ENCODE measurements at places on chromosomes 3 and 15. TPM values are rescaled to one million over a fixed set of nuclear protein-coding genes. Genes with fewer than 3 reads are reported as not detected.
A peak's percentile ranks its signal among the peaks of the same experiment; 100 is the strongest.

DNA sequence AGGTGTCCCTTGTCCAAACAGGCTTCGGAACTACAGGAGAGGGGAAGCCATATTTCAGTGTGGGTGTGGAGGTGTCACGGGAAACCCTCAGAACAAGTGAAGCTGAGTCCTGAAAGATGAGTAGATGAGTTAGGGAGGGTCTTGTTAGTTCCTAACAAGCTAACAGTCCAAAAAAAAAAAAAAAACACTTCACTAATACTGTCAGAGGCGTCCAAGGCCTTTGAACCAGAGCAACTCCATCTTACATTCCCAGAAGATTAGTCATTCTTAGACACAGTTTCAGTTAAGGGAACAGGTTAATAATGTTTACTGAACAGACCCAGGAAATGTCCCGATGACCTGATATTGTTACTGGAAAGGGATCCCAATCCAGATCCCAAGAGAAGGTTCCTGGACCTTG lies 7.0 kb upstream of the ATP8B4 start:
- no peaks in the 10 kb centered on the region for H3K36me3 ChIP-seq
- no peaks in the 10 kb centered on the region for H3K4me1 ChIP-seq
- H3K27ac ChIP-seq, result no peak overlapping the region
- no peaks in the 10 kb centered on the region for H3K27me3 ChIP-seq
- H3K4me3 ChIP-seq, result no peak overlapping the region

Gene POU1F1
- not detected for polyA plus RNA-seq

Gene CISH
- 2.0 TPM for polyA plus RNA-seq

DNA sequence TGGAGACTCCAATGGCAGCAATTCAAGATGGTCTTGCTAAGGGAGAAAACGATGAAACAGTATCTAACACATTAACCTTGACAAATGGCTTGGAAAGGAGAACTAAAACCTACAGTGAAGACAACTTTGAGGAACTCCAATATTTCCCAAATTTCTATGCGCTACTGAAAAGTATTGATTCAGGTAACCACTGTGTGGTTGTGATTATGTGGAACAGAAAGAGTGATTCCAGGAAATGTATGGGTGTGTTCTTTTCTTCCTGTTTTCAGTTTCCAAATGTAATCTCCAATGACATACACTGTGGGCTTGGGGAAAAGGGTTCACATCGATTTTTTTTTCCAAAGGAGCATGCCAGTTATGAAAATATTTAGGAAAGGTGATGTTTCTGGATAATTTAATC lies 10.9 kb downstream of the SCG3 start:
- no peak overlapping the region for H3K4me3 ChIP-seq
- H3K27ac ChIP-seq, result no peak overlapping the region
- peaks cover 9% of the 10 kb centered on the region for H3K36me3 ChIP-seq
- no peak for DNase-seq
- no peaks in the 10 kb centered on the region for H3K4me1 ChIP-seq

- DNase-seq, result no peak
- H3K27ac ChIP-seq, result no peak overlapping the region
- no peaks in the 10 kb centered on the region for H3K27me3 ChIP-seq
- no peaks in the 10 kb centered on the region for H3K36me3 ChIP-seq
- H3K4me3 ChIP-seq, result no peak overlapping the region
- H3K4me1 ChIP-seq, result no peaks in the 10 kb centered on the region
These were observed 18.7 kb upstream of the ANXA2 start for GRCh38 chr15:60416484-60416883.

DNA sequence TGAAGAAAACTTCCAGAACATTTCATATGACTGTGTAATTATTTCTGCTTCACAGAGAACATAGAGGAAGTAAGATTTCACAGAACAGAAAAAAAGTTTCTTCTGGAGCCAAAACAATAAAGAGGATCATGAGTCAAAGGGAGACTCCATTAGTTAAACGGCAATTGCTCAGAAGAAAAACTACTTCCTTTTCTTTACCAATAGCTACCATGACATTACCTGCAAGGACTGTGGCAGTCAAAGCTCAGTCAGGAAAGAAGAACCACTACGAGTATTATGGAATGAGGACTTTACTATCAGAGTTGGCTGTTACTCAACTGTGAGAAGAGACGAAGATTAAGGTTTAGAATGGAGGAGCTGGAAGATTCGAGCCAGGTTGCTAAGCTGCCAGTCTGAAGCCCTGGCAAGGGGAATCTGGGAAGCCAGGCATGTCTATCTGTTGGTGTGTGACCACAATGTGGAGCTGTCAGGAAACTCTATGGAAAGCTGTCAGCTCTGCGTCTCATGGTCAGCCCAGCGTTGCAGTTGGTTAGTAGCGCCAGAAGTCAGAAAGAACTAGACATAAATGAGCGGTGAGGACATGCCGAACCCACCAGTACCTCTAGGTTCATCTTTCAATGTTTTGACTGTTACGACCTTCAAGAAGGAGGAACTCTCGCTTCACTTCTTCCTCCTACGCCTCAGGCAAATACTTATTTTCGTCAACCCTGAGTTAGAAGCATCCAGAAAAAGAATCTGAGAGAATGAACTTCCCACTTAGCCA lies 604.3 kb downstream of the FGF12 start:
- DNase-seq, result no peak
- no peak overlapping the region for H3K27ac ChIP-seq
- no peaks in the 10 kb centered on the region for H3K36me3 ChIP-seq
- H3K4me3 ChIP-seq, result no peak overlapping the region
- H3K4me1 ChIP-seq, result no peaks in the 10 kb centered on the region
- no peaks in the 10 kb centered on the region for H3K27me3 ChIP-seq

- H3K27me3 ChIP-seq, result no peaks in the 10 kb centered on the region
- no peak overlapping the region for H3K27ac ChIP-seq
- no peak for DNase-seq
- H3K4me3 ChIP-seq, result no peak overlapping the region
- H3K4me1 ChIP-seq, result no peaks in the 10 kb centered on the region
These were observed 16.5 kb downstream of the LRIG1 start for GRCh38 chr3:66484106-66484844.

Gene XCR1
- polyA plus RNA-seq, result not detected

Gene PLSCR2
- not detected for polyA plus RNA-seq

Gene SLC28A2
- not detected for polyA plus RNA-seq

Gene EXD1
- 0.02 TPM for polyA plus RNA-seq

- H3K4me3 ChIP-seq, result no peak overlapping the region
- no peak for DNase-seq
- no peaks in the 10 kb centered on the region for H3K27me3 ChIP-seq
- H3K36me3 ChIP-seq, result peaks cover 7% of the 10 kb centered on the region
These were observed 80.2 kb downstream of the DLG1 start for GRCh38 chr3:197218210-197218609.

DNA sequence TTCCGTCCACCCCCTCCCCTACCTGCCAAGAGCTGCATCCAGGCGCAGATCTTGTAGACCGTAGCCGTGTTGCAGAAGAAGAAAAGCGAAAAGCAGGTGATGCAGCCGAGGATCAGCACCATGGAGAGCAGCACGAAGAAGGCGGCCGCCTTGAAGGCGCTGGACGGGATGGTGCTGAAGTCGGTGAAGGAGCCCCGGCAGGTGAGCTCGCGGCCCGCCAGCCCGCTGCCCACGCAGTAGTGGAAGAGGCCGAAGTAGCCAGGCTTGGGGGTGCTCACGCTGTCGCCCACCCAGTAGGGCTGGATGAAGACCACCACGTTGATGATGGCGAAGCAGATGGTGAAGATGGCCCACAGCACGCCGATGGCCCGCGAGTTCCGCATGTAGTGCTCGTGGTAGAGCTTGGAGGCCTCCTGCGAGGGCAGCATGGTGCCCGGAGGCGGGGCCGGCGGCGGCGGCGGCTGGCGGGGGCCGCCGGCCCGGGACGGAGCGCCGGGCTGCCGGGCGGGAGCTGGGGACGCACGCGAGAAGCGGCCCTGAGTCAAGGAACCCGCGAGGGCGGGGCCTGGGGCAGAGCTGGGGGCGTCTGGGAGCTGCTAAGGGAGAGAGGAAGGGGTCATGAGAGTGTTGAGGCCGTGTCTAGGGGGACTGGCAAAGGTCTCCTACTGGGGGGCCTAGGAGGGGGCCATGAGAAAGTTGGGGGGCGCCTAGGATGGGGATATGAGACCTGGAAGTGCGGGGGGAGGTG lies 1.2 kb downstream of the LHFPL4 start:
- peak; percentile 91 for DNase-seq
- H3K4me1 ChIP-seq, result peaks cover 12% of the 10 kb centered on the region
- no peaks in the 10 kb centered on the region for H3K27me3 ChIP-seq
- H3K36me3 ChIP-seq, result no peaks in the 10 kb centered on the region
- no peak overlapping the region for H3K4me3 ChIP-seq

Gene SLC6A11
- 0.03 TPM for polyA plus RNA-seq

DNA sequence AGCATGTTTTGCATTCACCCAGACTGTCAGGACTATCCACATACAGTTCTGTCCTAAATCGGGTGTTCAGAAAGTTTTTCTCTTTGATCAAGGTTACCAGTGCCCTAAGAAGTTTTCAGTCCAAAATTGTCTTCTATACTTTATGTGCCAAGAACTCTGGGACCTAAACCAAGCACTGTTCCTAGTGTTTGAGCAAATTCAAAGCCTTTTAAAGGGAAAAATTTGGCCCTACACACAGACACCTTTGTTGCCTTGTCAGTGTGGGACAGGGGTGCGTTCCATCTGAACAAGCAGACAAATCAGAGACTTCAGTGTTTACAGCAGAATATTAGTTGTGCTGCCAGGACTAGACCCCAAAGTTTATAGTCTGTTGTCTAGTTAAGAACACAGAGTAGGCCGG lies 50.6 kb downstream of the DGKG start:
- no peak overlapping the region for H3K4me3 ChIP-seq
- no peaks in the 10 kb centered on the region for H3K36me3 ChIP-seq
- no peak for DNase-seq

DNA sequence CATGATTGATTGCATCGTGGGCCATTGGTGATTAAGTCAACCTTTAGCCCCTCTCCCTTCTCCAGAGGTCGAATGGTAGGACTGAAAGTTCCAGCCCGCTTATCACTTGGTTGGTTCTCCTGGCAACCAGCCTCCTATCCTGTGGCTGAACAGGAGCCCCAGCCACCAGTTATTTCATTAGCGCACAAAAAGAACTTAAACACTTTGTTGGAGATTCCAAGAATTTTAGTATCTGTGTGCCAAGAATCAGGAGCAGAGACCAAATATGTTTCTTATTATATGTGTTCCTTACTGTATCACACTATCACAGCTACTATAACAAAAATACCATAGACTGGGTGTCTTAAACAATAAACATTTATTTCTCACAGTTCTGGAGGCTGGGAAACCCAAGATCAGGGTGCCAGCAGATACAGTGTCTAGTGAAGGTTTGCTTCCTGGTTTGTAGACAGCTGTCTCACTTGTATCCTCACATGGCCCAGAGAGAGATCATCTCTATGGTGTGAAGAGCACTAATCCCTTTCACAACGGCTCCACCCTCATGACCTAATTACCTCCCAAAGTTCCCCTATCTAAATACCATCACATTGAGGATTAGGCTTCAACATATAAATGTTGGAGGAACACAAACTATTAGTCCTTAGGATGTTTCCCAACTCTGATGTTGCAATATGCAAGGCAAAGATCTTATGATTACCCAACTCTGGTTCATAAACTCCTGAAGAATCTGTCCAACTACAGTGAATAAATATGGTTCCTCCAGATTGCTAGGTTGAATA lies 30.5 kb upstream of the APH1B start:
- H3K4me1 ChIP-seq, result no peaks in the 10 kb centered on the region
- no peak for DNase-seq
- H3K36me3 ChIP-seq, result no peaks in the 10 kb centered on the region
- H3K27ac ChIP-seq, result no peak overlapping the region
- no peaks in the 10 kb centered on the region for H3K27me3 ChIP-seq

Gene BOC
- 6.6 TPM for polyA plus RNA-seq

- DNase-seq, result no peak
- no peak overlapping the region for H3K4me3 ChIP-seq
- no peaks in the 10 kb centered on the region for H3K27me3 ChIP-seq
- H3K27ac ChIP-seq, result no peak overlapping the region
- H3K36me3 ChIP-seq, result no peaks in the 10 kb centered on the region
These were observed 65.9 kb upstream of the NTRK3 start for GRCh38 chr15:88322461-88322860.

All from SK-N-SH (cell line).